ENCODE measurements at places on chromosomes 13 and 19.

DNA sequence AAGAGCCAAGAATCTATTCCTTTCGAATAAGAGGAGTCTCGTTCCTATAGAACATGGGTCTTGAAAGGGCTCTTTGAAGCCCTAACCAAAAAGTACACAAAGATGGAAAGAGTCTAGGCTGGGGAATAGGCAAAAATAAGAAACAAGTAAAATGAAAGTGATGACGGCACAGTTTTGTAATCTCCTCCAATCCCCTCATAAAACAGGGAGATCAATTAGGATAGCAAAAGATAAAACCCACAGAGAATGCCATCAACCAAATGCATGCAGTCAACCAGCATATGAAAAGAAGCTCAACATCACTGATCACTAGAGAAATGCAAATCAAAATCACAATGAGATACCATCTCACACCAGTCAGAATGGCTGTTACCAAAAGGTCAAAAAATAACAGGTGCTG lies 122.4 kb upstream of the LSM14A start:
- DNase-seq: no peak

- DNase-seq: peak; percentile 51
Observed at GRCh38 chr19:47699360-47699917, 13.8 kb upstream of the EHD2 start.

- DNase-seq: no peak
Observed at GRCh38 chr19:31264041-31264778, 85.0 kb downstream of the TSHZ3 start.

DNA sequence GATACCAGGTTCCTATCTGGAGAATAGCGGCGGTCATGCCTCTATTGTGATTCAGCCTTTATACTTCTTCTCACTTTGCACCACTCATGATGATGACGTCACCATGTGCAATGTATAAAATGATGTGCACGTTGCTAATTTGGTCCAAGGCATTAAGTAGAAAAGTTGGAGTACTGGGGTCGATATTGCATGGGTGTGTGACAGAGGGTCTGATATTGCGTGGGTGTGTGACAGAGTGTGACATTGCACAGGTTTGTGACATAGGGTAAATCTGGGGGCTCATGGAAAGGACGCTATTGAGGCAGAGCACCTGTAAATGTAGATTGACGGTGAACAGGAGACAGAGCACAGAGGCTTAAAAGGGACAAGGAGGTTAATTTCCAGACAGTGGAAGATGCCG lies 4.5 kb upstream of the VN1R4 start:
- DNase-seq: no peak

DNA sequence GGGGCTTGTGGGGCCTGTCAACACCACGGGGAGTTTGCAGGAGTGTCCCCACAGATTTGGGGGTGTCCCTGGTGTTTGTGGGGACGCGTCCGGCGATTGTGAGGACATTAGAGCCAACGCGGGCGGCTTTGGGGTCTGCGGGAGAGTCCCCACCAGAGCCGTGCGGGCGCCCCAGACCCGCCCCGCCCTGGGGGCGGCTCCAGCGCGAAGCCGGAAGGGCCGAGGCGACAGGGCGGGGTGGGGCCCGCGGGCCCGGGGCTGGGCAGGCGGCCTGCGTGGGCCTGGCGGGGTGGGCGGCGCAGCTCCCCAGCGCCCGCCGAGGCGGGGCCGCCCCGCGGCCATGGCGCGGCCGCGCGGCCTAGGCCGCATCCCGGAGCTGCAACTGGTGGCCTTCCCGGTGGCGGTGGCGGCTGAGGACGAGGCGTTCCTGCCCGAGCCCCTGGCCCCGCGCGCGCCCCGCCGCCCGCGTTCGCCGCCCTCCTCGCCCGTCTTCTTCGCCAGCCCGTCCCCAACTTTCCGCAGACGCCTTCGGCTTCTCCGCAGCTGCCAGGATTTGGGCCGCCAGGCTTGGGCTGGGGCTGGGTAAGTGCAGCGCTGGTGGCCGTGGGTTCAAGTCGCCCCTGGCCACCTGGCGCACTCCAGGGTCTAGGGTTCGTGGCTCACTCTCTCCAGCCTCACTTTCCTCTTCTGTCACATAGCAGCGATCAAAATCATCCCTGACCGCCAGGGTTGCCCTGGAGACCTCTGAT lies 10.3 kb downstream of the PDE4A start:
- peak; percentile 68 for DNase-seq

- no peak for DNase-seq
Observed at GRCh38 chr19:49700563-49700962, 9.6 kb downstream of the CPT1C start.

DNA sequence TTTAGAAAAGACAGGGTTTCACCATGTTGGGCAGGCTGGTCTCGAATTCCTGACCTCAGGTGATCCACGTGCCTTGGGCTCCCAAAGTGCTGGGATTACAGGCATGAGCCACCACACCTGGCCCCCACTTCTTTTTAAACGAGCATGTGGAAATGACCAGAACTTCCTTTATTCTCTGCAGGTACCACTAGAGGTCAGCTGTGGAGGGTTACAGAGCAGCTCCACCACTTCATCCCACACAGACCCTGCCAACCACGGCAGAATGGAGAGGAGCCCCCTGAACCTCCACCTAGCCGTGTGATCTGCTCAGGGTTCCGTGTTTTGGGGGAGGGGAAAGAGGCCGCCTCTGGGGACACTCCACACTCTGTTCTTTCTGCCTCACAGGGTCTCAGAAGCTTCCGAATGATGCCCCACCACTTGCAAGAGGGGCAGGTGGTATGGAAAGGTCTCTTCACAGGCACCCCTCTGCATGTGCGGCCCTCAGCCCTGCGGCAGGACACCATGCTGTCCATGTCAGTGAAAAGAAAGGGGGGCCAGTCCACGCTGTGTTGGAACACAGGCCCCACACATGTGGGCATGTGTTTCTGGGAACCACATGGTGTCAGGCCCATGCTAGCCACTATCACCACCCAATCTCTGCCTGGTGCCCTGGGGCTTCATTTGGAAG lies 465.0 kb downstream of the TSHZ3 start:
- no peak for DNase-seq

DNA sequence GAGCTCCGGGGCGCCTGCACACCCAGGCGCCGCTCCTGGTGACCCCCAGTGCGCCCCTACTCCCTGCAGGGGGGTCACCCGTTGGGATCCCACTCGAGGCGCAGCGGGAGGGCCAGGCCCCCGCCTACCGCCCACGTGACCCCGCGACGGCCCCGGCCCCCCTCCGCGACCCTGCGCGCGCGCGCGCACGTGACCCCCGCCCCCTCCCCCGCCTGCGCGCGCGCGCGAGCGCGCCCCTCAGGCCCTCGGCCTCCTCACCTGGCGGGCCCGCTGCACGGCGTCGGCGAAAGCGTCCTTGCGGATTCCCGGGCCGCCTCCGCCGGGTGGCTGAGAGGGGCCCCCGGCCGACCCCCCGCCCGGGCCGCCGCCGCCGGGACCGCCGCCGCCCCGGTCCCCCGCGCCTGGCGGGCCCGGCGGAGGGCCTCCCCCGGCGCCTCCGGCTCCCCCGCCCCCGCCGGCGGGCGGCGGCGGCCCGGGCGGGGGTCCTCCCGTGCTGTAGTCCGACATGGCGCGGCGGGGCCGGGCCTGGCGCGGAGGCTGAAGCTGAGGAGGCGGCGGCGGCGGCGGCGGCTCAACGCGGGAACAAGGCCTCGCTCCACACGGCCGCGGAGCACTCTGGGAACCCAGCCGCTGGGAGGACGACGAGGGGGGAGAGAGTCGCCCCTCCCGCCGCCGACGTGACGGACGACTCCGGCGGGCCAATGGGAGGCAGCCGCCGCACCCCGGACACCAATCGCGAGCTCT lies at the start of gene KHSRP:
Gene KHSRP, minus strand, starts transcription at position 617 of the 744 bp plus-strand sequence. Its CDS starts 110 bp downstream, at position 507.
- DNase-seq: peak; percentile 7

DNA sequence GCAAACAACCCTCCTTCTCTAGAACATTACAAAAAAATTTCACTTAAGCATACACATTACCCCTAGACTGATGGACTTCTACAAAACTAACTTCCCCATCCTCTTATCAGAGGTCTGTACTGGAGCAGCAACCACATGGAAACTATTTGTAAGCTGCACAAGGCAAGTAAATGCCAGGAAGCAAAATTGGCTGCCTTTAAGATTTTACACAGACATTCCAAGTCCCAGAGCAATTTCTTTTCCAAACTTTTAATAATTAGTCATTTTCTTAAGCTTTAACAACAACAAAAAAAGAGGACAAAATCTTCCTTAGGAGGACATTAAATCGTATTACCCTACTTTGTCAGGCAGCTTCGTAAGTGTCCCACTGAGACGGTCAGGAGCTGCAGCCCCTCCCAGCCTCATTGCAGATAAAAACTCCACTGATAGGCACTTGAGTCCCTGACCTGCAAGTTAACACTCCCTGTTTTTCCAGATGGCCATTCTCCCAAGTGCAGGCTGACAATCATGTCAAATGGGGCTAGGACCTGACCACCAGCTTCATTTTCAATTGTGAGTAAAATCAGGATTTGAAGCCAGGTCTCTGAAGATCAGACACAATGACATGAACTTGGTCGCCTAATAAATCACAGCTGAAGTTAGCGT lies 680.1 kb downstream of the DIAPH3 start:
- peak; percentile 67 for DNase-seq

DNA sequence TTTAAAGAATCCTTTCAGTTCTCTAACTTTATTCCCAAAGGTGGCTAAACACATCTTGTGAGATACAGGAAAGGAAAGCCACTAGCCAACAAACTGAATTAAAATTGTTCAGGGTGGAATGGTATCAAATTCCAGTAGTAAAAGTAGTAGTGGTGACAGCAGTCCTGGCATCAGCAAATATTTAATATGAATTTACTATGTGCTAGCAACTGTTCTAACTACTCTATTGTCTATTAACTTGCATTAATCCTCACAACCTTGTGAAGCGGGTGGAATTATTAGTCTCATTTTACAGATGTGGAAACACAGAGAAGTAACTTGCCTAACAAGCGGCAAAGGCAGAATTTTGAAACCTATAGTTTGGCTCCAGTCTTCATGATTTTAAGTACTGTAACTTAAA lies 130.1 kb downstream of the KLF12 start:
- DNase-seq: no peak

DNA sequence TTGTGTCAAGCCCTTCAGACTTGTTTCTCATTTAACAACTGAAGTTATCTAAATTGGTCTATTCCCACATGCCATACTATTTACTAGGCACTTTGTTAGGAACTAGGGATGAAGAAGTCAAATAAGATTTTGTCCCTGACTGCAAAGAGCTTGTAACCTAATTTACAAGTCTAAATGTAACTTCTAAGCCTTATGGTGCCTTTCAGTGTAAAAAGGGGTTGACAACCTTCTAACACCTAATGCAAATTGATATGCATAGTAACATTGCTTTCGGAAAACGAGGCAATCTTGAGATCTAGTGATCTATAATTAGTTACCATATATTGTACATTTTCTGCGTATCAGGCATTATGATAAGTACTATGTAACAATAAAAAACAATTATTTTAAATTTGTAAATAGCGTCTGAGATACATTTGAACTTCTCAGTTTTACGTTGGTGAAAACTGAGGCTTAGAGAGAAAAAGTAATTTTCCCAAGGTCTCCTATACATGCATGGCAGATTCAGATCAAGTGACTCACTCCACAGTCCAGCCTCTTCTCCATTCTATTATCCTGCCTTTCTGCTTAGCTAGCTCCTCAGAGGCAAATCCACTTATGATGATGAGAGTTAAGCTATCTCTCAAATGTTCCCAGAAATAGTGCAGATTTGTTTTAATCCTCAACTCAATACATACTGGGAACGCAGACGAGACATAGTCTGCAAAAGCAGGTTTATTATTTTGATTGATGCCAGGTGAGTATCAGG lies 764.9 kb upstream of the SLITRK5 start:
- no peak for DNase-seq

- peak; percentile 22 for DNase-seq
Observed at GRCh38 chr13:20570517-20570916, 3.6 kb downstream of the IFT88 start.

DNA sequence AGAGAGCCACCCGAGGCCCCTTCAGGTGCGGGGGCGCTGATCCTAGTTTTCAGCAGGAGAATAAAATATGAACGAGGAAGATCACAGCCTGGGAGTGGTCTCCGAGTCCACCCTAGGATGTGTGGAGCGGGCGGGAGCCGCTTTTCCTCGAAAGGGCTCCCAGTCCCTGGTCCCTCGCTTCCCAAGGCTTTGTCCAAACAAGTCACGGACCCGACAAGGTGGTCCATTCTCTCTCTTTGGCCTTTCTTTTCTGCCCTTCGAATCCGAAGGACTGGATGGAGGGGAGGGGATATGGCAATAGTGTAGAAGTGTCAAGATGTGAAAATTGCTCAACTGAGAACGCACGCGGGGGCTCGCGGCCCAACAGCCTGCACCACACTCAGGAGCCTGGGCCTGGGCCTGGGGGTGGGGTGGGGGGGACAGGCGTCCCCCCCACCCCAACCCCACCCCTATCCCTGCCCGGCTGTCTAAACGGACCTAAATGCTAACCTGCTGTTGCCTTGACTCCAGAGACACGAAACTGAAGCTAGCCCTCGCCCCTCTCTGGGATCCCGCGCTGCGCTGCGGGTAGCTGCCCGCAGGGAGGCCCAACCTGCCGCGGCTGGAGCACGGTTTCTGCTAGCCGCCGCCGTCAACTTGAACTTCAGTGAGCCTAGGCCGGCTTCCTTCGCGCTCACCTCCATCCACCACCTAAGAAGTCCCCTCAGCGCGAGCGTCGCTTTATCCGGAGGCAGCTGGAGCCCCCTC lies 7.1 kb downstream of the ZIC2 start:
- DNase-seq: no peak

DNA sequence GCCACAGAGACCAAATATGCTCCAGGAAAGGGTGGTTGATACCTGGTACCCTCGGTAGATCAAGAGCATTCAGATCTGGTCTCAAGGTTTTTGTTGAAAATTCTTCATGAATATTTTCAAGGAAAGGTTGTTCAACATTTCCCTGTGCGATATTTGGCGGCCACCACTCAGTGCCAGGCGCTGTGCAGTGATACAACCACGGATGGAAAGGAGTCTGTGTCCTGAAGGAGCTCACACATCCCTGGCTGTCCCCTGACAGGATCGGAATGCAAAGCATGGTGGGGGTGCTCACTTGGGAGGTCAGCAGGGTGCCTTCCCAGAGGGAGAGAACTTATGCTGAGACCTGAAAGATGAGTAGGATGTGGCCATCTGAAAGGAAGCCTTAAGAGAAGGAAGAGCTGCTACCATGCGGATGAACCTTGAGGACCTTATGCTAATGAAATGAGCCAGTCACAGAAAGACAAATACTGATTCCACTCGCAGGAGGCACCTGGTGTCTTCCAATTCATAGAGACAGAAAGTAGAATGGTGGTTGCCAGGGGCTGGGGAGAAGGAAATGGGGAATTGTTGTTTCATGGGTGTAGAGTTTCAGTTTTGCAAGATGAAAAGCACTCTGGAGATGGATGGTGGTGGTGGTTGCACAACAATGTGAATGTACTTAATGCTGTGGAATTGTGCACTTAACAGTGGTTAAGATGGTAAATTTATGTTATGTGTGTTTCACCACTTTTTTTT lies 41.6 kb downstream of the HSPH1 start:
- DNase-seq: no peak

- no peak for DNase-seq
Observed at GRCh38 chr19:17458970-17459369, 1.8 kb downstream of the NXNL1 start.
